ENCODE measurements at places on chromosomes 11 and 22. TPM values are rescaled to one million over a fixed set of nuclear protein-coding genes. Genes with fewer than 3 reads are reported as not detected.

- no peak for DNase-seq
These were observed 5.5 kb upstream of the TMPRSS6 start for GRCh38 chr22:37115032-37115431.

Gene GGTLC3
- not detected for polyA plus RNA-seq

DNA sequence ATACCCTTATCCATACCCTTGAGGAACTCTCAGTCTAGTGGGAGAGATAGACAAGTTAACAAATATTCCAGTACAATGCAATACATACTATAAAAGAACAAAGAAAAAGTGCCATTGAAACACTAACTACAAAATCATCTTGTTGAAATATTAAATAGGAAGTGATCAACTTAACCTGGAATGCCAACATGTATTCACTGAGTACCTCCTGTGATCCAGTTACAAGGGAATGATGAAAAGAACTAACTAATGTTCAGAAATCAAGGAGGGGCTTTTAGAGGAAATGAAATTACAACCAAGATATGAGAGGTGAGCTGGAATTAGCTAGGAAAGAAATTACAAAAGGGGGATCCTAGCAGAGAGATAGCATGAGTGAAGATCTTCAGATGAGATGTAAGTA lies 6.2 kb upstream of the FIBIN start:
- no peak for DNase-seq

DNA sequence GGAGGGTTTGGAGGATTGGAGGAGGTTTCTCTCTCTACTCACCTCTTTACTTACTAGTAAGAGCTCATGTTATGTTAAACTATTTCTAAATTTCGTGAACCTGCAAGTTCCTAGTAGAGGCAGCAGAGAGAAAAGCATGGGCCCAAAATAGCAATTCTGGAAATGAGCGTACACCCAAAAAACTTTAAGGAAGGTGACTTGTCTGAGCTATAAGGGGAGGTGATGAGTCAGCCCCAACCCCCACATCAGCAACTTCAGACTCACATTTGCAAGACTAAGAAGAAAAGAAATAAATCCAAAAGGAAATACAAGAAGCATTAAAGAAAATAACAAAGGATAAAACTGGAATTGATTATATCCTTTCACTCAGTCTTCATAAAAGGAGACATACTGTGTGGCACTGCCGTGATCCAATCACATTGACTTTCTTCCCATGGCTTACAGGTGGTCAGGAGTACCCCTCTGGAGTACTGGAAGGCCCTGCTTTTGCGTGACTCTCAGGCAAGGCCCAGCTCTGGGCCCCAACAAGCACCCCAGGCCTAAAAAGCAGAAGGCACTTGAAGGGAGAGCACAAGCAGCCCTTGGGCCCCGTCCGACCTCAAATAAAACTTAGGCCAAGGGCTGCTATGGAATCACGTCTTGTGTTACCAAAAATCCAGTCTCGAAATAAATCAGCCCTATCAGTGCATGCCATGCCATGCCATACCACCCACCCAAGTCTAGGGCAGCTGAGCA lies 14.3 kb downstream of the PACSIN2 start:
- DNase-seq, result no peak
